ENCODE measurements at places on chromosomes 3 and 15.

- no peak for DNase-seq
Measured at GRCh38 chr3:50473768-50474167, 29.7 kb downstream of the CACNA2D2 start.

GRCh38 chr3:104805508-104805907 lies 561.2 kb upstream of the ALCAM start:
- DNase-seq: no peak

DNA sequence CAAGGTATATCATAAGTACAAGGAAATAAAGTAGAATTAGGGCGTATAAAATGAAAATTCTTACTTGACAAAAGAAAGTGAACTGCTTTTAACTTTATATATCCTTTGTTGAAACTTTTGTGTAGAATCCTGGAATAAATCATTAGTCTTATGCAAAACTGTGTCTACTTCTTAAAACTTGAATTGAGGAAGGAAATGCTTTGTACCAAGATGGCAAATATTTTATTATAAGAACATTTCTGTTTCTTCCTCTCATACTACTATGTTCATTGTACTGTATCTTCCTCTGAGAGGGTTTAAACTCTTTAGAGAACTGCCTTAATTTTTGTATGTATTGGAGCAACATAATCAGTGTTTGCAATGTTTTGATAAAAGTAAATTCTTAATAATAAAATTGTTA lies 42.0 kb downstream of the RASA2 start:
- DNase-seq: no peak

DNA sequence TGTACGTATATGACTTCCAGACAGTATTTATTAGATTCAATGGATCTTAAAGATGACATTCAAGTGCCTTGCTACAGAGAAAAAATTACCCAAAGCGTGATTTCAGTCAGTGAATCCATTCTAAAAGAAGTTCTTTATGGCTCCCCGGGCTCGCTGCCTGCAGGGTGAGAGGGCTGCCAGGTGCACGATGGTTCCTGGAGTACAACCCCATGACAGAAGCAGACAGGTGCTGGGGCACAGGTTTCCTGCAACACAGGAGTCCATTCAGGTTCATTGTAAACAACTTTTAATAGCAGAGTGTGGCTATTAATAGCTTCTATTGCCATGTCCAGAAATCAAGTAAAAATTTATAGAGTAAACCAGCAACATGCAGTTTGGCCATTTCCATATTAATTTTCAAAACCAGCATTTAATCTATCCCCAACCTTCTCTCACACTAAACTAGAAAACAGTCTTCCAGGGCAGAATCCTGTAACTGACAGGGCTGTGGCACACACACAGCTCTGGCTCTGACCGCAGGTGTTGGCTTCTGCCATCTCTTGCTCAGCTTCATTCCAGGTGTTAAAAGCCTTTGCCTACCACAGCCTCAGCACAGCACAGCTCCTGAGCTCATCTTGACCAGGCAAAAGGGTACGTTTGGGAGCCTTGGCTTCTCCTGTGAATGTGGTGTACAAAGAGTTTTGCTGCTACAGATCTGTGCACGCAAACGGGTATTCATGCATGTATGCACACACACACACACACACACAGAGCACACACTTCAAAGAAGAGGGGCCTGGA lies 185.9 kb downstream of the MEX3B start:
- DNase-seq: no peak

GRCh38 chr15:68559345-68560310 lies 19.2 kb upstream of the CORO2B start:
- peak; percentile 89 for DNase-seq

All from AG08396 (cell line).